Mesothelial cell of epicardium (in vitro differentiated cells): ENCODE measurements at places on chromosomes 6 and 20.

GRCh38 chr6:166382500-166382932 is 224 bp downstream of the MPC1 start:
- DNase-seq = no peak

DNA sequence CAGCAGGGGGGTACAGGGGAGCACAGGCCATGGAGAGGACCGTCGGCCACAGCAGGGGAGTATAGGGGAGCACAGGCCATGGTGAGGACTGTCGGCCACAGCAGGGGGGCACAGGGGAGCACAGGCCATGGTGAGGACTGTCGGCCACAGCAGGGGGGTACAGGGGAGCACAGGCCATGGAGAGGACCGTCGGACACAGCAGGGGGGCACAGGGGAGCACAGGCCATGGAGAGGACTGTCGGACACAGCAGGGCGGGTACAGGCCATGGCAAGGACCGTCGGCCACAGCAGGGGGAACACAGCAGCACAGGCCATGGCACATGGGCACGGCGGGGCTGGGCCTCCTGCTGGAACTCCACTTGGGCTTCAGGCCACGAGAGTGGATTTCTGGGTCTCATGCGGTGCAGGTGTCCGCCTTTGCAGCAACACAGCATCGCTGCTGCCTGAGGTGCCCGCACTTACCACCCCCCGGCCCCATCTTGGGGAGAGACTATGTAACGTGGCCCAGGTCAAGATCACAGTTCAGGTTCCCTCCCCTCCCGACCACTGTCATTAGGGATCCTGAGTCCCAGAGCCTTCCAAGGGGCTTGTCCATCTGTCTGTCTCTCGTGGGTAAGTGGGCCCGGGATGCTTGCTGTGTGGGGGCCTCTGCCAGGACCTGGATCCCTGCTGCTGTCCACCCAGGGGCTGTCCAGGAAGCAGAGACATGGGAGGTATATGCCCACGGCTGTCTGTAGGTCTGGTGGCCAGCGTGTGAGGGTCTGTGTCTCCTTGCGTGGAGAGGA is 2.5 kb downstream of the NPBWR2 start:
- no peak for DNase-seq

GRCh38 chr20:41734506-41734945 is 116.3 kb upstream of the CHD6 start:
- no peak for DNase-seq

GRCh38 chr6:7879980-7880717 is 30.4 kb downstream of the TXNDC5 start:
- no peak for DNase-seq

DNA sequence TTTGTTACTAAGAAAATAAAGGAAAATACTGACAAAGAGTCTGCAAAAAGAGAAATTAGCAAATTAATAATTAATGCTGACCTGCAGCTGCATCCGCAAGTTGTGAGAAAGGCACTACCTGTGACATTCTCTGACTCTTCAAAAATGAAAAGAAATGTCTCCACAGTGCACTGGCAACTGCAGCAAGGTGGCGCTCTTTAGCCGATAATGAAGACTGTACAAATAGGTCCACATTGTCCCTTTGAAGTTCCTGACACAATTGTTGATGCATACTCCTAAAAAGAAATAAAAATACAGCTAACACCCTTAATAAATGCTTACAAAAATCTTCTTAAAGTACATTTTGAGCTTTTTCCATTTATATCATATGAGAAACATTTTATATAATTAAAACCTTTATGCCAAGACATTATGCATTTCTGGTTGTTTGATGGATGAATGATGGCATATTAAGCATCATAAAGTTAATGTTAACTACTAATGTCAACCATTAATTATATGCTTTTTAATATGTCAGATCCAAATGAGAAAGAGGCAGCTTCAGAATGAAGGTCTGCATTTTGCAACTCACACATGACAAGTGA is 96.5 kb downstream of the MMS22L start:
- DNase-seq = peak; percentile 25

- DNase-seq = no peak
Measured at GRCh38 chr6:71965404-71965803, 79.1 kb downstream of the RIMS1 start.

DNA sequence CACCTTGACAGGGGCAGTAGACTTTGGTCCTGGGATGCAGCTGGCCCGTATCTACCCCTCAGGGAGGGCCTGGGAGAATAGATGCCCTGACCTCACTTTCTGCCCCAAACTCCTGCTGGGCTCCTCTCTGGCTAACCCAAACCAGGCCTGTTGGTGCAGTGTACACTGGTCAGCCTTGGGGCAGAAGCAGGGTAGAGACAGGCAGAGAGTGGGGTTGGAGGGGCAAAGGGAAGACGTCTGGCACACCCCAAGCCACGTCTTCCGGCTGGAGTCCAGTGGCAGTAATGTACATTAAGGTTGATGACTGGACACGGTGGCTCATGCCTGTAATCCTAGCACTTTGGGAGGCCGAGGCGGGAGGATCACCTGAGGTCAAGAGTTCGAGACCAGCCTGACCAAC is 9.3 kb downstream of the DDR1 start:
- DNase-seq = no peak

DNA sequence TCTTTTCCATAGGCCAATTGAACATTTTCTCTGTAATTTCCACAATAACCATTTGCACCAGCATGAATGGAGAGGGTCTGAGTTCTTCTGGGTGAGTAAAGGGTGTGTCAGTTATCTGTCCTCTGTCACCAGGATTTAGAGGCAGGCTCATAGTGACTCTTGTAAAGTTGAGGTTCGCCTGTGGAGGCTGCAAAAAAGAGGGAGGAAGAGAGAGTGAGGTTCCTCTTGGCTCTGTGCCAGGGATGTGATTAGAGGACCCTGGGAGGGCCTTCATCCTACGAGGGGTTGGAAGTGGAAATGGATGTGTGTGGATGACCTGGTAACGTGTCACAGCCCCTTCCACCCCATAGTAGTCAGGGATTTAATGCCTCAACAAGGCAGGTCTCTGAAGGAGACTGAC is 242.0 kb downstream of the ESR1 start:
- no peak for DNase-seq

DNA sequence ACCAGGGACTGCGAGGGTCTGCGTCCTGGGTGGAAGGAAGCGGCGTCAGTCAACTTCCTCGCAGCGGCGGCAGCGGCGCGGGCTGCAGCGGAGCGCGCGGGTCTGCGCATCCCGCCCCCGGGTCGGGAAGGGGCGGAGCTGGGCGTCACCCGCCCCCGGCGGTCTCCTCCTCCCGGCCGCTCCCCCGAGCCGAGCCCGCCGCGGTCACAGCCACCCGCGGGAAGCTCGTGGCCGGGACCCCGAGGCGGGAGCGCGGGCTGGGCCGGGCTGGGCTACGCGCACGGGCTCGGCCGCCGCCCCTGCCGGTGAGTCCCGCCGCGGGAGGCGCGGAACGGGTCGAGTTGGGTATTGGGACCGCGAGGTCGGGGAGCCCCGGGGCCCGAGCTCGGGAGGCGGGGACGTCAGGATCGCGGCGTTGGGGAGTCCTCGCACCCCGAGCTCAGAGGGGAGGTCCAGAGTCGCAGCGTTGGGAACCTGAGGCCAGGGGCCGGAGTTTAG is at the start of gene PAQR8:
Gene PAQR8, plus strand, starts transcription at position 207 of the 498 bp plus-strand sequence. CDS start 41,063 bp downstream, outside the sequence.
- DNase-seq = peak; percentile 43

DNA sequence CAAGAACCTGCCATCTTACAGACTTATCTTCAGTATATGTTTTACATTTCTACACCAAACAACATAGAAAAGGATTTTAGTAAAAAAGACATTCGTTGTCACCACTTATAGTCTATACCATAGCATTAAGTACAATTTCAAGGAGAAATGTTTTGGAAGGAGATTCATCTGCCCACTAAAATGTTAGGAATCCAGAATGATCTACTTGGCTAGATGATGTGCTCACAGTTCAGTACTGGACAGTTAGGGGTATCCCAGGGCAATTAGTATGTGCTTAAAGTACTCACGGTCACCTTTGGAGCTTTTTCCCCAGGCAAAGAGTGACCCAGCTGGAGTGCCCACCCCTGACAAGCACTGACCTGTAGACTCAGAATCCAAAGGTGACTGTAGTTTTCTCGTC is 222.9 kb downstream of the SLC24A3 start:
- no peak for DNase-seq

GRCh38 chr20:63520934-63521601 is 503 bp downstream of the PPDPF start:
- DNase-seq = peak; percentile 52

DNA sequence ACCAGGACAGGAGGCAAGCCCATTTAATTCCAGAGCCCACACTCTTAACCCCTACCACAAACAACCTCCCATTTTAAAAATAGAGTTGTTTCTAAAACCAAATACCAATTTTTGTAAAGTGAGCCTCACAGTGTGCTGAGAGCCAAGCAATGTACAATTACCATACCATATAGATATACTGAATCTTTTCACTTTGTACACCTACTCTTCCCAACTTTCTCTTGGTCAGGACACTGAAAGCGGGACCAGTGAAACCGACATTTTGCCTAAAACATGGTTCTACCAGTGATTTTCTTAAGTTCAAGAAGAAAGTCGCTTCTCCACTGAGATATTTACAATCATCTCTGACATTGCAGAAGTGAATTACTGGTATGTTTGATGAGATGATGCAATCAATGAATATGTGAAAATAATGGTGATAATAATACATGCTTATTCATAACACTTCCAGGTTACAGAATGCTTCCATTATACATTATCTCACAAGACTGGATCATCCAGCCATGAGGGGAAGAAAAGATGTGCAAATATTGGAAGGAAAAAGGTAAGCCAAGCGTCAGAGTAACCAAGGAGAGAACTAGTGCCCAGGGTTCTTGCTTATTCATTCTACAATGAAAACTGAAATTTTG is 74.1 kb downstream of the HIVEP2 start:
- DNase-seq = no peak

GRCh38 chr6:153129873-153130514 is 1.1 kb downstream of the RGS17 start:
- DNase-seq = no peak

DNA sequence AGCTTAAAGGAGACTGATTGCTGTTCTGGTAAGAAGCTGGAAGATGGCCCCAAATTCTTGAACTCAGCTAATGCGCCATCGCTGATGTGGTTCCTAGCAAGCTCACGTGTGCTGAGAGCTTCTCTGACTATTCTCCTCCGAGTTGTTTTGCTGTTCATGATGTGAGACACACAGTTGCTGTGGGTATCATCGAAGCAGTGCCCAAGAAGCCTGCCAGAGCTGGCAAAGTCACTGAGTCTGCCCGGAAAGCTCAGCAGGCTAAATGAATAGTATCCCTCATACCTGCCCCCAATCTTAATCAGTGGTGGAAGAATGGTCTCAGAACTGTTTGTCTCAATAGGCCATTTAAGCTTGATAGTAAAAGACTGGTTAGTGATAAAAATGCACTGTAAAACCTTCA is 28.3 kb upstream of the BCLAF1 start:
- DNase-seq = no peak
